Temporal lobe (tissue), 4 donors: ENCODE measurements at places on chromosomes 12 and 14. TPM values are rescaled to one million over a fixed set of nuclear protein-coding genes. Genes with fewer than 3 reads are reported as not detected.

LHX5 gene
- total RNA-seq = under 0.01 TPM

ANKRD33 gene
- total RNA-seq = not detected

PAX9 gene
- not detected for total RNA-seq

LBHD2 gene
- not detected for total RNA-seq

RERGL gene
- 0.74 TPM for total RNA-seq

TAS2R42 gene
- not detected for total RNA-seq

RPL10L gene
- 0.25 TPM for total RNA-seq

KIF26A gene
- total RNA-seq = 9.1 TPM
